T-helper 2 cell treated with Interferon-gamma antibody and Interleukin-4, amounts not matched to agents 5 μg/mL and 100 μg/mL, for 36 hours (primary cell): ENCODE measurements at places on chromosomes 6 and 20.

- no peak for DNase-seq
Observed at GRCh38 chr6:108132863-108133262, 33.0 kb upstream of the NR2E1 start.

DNA sequence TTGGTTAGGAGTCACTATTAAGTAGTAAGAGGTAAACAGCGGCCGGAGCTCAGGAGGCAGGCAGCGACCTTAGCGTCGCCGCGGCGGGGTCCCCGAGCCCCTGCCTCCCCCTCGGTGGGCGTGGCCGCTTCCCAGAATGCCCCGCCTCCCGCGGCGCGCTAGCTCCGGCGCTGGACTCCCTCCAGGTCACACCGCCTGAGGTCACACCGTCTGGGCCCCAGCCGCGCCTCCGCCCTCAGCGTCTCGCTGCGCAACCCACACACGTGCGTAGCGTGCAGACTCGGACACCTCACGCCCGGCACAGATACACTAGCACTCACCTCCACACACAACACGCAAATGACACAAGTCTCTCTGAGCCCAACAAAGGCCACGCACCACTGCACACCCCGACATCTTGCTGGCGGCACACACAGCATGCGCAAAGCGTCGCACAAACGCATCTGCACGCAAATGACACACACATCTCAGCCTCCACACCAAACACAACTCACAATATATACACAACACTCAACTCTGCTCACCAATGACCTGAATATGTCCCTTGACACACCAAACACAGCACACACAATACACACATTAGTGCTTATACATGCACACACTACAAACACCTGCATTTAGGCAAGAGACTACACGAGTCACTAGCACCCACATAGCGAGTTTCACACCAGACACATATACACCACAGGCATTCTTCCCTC is 17.6 kb upstream of the CDKN1A start:
- no peak for DNase-seq

- DNase-seq: no peak
Observed at GRCh38 chr6:8203337-8203736, 101.0 kb upstream of the EEF1E1 start.

- no peak for DNase-seq
Observed at GRCh38 chr20:40997116-40997515, 31.5 kb upstream of the TOP1 start.

DNA sequence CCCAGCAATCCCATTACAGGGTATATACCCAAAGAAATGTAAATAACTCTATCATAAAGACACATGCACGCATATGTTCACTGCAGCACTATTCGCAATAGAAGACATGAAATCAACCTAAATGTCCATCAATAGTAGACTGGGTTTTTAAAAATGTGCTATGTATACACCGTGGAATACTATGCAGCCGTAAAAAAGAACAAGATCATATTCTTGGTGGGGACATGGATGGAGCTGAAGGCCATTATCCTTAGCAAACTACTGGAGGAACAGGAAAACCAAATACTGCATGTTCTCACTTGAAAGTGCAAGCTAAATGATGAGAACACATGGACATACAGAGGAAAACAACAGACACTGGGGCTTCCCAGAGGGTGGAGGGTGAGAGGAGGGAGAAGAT is 201.2 kb downstream of the GMDS start:
- no peak for DNase-seq

DNA sequence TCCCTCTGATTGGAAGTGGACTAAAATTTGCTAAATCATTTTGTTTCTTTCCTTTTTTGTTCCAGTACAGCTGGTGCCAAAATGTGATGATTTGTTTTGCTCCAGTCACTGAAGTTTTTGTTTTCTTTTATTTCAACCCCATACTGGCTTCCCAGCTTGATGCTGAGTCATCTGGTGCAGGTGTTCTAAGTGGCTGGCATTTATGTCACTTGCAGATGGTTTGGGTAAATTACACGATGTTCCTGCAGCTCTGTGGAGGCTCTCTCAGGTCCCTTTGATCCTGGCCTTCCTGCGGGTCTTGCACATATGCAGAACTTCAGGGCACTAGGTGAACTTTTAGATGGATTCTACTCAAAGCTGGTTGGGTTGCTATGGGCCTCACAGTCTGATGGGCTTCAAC is 577.7 kb downstream of the HAO1 start:
- DNase-seq: no peak

- DNase-seq: no peak
Observed at GRCh38 chr20:24990810-24991252, 1.7 kb downstream of the APMAP start.

- DNase-seq: no peak
Observed at GRCh38 chr6:73610444-73611275, 43.1 kb downstream of the SLC17A5 start.

- DNase-seq: no peak
Observed at GRCh38 chr6:168001029-168001332, 3.5 kb downstream of the KIF25 start.

DNA sequence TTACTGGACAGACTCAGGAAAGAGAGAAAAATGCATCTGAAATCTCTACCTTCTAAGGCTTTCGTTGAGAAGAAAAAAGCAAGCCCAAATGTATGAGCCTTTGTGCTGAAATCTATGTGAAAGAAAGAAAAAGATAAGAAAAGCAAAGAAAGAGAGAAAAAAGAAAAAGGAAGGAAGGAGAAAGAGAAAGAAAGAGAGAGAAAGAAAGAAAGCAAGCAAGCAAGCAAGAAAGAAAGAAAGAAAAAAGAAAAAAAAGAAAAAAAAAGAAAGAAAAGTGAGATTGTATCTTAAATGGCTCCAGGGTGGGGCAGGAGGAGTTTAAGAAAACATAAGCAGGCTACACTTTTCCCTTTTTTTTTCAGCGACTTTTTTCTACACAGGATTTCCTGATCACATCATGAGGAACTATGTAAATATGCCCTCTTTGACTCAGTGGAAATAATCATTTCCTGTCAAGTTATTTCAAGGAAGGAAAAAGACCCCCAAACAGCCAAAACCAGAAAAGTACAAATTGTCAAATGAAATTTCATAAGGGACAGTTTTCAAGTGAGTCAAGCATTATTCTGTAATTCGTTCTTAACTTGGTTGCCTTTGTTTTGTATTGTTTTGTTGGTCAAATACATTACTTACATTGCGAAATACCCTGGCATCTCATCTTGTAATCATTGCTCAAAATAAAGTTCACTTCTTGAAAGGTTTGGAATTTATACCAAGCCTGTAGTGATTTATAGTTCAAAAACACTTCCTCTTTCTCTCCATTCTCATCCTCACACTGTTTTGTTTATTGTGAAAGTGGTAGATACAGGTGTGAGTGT is 79.5 kb upstream of the RNF217 start:
- DNase-seq: no peak

DNA sequence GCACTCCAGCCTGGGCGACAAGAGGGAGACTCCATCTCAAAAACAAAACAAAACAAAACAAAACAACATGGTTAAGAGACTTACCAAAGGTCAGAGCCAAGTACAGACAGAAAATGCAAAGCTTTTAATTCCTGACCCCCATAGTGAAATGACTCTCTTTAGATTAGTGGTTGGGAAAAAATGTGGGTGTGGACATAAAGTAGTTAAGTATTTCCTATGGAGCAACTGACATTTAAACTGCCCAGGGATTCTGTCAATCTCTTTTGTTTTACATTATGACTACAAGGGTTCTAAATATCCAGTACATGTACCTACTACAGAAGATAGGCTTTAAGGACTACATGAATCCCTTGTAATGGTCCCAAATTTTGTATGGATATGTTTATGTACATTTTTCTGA is 75.1 kb downstream of the IRAK1BP1 start:
- no peak for DNase-seq

GRCh38 chr20:8505476-8506200 is 373.6 kb downstream of the PLCB1 start:
- no peak for DNase-seq

GRCh38 chr6:166589337-166589731 is 2.9 kb upstream of the RAMACL start:
- no peak for DNase-seq

DNA sequence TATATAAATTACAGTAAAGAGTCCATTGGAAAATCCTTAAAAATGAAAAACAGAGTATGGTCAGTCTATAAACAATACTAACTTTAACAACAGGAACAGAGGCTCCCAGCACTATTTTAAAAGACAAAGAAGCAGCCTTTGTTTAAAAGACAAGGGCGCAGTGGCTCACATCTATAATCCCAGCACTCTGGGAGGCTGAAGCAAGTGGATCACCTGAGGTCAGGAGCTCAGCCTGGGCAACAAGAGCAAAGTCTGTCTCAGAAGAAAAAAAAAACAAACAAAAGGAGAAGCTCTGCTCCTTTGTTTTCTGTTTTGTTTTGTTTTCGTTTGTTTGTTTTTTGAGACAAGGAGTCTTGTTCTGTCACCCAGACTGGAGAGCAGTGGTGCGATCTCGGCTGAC is 89.4 kb downstream of the DTNBP1 start:
- no peak for DNase-seq

- DNase-seq: no peak
Observed at GRCh38 chr6:41439524-41440418, 104.4 kb downstream of the NCR2 start.

DNA sequence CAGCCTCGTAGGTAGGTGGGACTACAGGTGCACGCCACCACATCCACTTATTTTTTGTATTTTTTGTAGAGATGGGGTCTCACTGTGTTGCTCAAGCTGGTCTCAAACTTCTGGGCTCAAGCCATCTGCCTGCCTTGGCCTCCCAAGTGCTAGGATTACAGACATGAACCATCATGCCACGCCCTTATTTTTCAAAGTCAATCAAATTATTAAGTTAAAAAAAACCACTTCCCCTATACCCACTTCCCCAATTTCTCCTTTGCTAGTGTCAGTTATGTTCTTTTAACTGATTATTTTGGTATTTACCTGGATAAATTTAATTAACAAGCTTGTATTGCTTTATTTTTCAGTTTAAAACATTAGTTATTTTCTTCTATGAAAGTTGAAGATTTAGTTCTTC is 49.6 kb downstream of the RIOK1 start:
- no peak for DNase-seq

DNA sequence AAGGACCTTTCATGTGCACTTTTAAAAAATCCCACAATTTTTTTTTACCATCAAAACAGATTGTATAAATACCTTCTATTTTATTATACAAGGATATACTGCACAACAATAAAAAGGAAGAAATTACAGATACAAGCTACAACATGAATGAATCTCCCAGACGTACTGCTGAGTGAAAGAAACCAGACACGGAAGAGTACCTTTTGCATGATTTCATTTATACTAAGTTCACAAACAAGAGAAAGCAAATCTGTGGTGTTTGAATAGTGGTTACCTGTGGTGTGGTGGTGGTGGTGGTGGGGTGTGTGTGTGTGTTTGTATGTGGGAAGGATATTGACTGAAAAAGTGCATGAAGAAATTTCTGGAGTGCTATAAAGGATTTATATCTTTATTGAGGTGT is 6.8 kb upstream of the PLCB4 start:
- no peak for DNase-seq

GRCh38 chr6:6651335-6651734 is 62.8 kb downstream of the LY86 start:
- no peak for DNase-seq

DNA sequence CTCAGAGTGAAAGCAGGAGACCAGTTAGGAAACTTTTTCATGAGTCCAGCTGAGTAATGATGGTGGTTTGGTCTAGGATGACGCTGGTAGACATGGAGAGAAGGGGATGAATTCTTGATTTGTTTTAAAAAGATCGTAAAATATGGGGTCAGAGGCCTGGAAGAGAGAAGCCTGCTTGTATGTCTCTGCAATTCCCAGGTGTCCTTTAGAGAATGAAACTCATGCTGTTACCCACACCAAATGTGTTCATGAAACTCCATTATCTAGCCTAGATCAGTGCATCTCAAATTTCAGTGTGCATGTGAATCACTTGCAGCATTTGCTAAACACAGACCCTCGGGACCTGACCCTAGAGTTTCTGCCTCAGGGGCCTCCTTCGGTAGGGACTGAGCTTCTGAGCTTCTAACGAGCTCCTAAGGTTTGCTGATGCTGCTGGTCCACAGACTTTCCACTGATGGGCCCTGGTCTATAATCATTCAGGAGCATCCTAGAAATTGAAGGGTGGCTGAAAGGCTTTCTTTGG is 302.0 kb upstream of the PLCB4 start:
- DNase-seq: no peak

DNA sequence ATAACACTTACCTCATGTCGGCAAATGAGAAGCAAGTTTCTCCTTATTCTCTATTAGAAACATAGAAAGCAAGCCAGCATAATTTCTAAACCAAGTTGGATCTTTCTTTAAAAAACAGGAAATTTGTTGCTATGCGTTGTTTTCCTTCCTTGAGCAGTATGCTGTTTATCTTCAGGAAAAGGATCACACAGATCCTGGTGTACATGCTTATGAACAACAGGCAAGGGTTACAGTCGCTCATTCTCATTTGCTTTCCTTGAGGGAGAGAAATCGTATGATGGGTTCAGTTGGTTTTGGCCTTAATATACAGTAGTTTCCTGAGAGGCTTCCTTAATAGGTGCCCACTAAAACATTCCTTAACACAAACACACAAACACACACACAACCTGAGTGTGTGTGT is 118.8 kb downstream of the FYN start:
- DNase-seq: no peak

GRCh38 chr20:37911838-37912281 is 8.9 kb downstream of the VSTM2L start:
- DNase-seq: no peak

GRCh38 chr6:150143516-150144293 is 861 bp downstream of the PPP1R14C start:
- no peak for DNase-seq

GRCh38 chr6:18395177-18395855 is 8.2 kb downstream of the RNF144B start:
- DNase-seq: no peak

- no peak for DNase-seq
Observed at GRCh38 chr20:14477125-14477524, 139.7 kb upstream of the FLRT3 start.

- no peak for DNase-seq
Observed at GRCh38 chr6:2938004-2938631, 33.2 kb downstream of the SERPINB6 start.

DNA sequence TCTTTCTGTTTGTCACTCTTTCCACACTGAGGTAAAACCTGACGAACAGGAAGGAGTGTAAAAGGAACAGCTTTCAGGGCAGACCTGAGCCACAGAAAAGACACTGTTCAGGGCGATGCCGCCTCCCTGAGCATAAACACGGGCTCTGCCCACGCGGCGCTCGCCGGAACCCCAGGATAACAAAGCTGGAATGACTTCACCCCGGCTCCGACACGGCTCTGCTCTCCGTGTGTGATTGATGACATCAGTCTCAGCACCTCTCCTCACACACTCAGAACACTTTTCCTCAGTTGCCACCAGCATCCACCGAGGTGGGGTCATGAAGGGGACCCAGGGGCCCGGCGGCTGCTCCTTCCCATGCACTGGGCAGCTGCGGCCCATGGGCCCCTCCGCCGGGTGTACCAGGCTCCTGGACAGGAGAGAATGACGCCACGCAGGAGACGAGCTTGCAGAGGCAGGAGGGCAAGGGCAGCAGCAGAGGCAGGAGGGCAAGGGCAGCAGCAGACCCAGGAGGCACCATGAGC is 43.6 kb downstream of the DLL1 start:
- no peak for DNase-seq
